ENCODE measurements at places on chromosomes 1 and 21.

- DNase-seq = no peak
These were observed 180.6 kb upstream of the JUN start for GRCh38 chr1:58964428-58964827.

DNA sequence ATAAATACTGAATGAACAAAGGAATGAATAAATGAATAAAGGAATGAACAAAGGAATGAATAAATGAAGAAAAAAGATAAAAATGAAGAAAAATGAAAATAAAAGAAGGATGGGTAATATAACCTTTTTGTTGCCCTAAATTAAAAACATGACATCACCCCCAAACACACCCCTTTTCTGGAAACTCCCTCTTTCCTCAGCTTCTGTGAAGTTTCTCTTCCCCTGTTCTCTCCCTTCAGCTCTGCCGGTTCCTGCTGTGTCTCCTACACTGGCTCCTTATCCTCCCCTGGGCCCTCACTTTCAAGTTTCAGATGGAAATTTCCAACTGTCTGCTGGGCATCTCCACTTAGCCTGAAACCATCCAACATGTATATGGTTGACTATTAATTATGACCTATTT is 37.9 kb downstream of the RAB3B start:
- DNase-seq = no peak

DNA sequence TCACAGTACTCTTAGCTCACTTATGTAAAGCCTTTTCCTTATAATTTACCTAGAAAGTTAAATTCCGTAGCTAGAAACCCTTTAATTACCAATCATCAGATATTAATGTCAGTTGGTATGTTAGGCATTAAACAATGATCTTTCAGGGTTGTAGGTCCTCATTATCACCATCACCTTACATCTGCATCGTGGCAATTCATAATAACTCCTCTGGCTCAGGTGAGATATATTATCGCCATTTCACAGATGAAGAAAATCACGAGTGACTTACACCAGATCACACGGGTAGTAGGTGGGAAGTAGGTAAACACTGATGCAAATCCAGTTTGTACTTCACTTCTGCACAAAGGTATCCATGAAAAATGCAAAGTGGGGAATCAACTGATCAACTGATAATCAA is 639 bp downstream of the NUP133 start:
- no peak for DNase-seq

DNA sequence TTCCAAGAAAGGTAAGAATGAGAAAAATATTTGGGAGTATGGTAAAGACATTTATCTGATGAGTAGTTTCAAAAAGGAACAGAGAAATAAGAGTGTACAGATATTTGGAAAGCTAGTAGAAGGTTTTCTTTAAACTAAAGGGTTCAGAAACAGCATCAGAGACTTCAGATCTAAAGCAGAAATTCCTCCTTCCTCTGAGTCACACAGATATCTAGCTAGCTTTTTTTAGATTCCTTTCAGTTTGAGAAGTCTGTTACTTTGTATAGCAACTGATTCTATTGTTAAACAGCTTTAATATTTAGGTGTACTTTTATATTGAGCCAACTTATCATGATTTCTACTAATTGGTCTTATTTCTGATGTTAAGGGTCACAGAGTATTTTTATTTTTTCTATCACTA is 4.7 kb downstream of the AMY2B start:
- no peak for DNase-seq

DNA sequence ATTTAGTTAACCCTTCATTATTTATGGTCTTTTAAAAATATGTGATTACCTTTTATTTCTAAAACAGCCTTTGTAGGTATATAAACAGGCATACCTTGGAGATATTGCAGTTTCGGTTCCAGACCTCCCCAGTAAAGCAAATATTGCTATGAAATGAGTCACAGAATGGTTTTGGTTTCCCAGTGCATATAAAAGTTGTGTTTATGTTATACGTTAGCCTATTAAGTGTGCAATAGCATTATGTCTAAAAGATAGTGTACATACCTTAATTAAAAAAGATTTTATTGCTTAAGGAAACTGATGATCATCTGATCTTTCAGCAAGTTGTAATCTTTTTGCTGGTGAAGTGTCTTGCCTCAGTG is 44.1 kb downstream of the XCL2 start:
- no peak for DNase-seq

Measured in stimulated activated CD4-positive, alpha-beta T cell treated with anti-CD3 and anti-CD28 coated beads, Interleukin-4, amount 100 ng/mL, for 1 hour (primary cell).